CD4-positive, alpha-beta T cell treated with Interleukin-6 at 100 ng/mL for 8 hours (primary cell): ENCODE measurements at places on chromosomes 4 and X.

- peak; percentile 2 for DNase-seq
Measured at GRCh38 chr4:124713185-124713592, 657 bp upstream of the ANKRD50 start.

DNA sequence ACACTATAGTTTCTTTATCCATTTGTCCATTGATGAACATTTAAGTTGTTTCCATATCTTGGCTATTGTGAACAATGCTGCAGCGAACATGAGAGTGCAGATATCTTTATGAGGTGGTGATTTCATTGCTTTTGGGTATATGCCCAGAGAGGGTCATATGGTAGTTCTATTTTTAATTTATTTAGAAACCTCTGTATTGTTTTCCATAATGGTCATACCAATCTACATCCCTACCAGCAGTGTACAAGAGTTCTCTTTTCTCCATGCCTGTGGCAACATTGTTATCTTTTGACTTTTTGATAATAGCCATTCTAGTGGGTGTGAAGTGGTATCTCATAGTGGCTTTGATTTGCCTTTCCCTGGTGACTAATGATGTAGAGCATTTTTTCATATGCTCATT, 48.8 kb downstream of the EDA start:
- no peak for DNase-seq

DNA sequence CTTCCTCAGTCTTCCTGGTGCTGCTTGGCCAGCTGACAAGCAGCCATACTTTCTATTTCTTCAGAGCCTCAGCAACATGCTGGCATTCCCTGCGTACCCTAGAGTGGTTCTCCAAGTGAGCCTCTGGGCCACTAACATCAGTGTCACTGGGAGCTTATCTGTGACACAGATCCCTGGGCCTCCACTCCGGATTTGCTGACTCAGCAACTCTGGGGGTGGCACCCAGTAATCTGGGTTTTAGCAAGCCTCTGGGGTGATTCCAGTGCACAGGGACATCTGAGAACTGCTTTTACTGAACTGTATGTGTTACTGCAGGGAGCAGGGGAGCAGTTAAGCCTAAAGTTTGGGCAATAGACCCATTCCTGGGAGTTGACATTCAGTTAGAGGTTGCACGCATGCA, 28.2 kb upstream of the HMGB3 start:
- no peak for DNase-seq

GRCh38 chrX:83145876-83146275, 362.2 kb upstream of the POU3F4 start:
- no peak for DNase-seq

DNA sequence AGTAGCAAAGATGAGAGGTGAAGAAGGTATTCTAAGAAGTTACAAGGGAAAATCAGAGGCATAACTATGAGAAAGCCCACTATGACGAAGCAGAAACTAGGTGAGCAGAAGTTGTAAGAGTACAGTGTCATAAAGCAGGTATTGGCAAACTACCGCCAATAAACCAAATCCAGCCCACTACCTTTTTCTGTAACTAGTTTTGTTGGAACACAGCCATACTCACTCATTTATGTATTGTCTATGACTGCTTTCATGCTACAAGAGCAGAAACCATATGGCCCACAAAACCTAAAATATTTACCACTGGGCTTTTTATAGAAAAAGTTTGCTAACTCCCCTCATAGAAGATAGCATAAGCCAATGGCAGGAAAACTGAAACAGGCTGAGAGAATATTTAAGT, 31.8 kb upstream of the ZCCHC13 start:
- DNase-seq: no peak

GRCh38 chr4:176755613-176756012, 37.1 kb downstream of the VEGFC start:
- no peak for DNase-seq

- no peak for DNase-seq
Measured at GRCh38 chr4:6887591-6888371, 21.8 kb upstream of the TBC1D14 start.

GRCh38 chrX:56798339-56798711, 69.3 kb downstream of the NBDY start:
- DNase-seq: no peak

DNA sequence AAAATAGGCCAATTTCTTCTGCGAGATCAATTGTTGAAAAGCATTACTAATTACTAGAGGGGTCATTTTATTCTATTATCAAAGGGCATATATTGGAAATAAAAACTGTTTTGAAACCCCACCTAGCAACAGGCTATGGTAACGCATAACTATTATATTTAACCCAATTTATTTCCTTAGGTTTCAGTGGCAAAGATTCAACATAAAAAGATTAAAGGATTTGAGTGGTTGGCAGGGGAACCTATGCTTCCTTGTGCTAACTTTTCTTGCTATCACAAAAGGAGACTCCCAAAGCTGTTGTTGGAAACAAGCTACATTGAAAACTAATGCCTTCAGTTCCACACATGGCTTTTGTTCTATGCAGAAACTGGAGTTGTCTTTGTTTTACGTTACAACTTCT, 166.9 kb upstream of the KLF3 start:
- DNase-seq: no peak

DNA sequence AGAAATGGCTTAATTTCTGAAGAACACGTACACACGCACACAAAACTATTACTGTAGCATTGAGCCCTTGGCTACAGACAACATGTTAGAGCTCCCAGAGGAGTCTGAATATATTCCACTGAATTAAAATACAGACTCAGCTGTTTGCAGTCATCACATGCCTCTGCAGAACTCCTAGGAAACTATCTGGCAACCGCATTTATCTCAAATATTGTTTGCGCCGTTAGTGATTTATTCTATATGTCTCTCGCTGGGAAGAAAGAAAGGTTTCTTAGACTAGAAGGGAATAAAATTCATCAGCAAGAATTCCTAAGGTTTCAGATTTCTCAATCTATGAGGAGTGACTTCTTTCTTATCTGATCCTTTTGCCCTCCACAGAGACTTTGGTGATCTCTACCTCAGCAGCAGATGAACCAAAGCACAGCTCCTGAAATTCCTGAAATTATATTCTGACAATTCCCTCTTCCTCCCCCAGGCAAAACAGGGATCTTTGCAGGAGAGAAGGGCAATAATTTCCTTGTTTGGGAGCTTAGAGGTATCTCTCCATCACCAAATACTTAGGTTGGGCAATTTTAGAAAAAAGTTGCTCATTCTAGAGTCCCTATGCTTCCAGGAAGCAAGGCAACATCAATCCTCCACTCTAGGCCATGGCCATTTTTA, 199.2 kb downstream of the APBB2 start:
- no peak for DNase-seq

- DNase-seq: no peak
Measured at GRCh38 chr4:568351-568652, 7.8 kb downstream of the TMEM271 start.

GRCh38 chr4:13840502-13841190, 213.1 kb upstream of the BOD1L1 start:
- DNase-seq: no peak

DNA sequence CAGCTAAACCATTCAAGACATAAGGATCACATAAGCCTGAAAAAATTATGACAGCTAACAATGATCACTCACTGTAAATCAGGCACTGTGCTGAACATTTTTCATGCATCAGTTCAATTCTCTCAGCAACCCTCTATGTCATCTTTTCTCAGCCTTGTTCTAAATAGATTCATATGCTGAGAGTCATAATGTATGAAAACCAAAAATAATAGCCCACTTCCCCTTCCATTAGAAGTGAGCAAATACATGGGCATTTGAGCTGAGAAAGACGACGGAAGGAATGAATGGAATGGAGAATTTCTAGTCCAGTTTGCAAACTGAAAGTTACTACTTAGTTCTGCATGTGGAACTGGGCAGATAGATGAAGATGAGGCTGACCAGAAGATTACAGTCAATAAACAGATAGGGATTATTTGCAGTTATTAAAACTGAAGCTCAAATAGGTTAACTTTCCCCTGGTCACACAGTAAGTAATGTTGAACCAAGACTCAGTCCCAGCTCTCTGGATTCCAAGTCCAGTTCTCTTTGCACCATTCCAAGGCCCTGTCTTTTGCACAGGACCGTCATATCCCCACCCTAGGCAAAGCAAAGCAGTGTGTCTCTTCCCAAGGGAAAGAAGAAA, 1.6 kb upstream of the SH3RF1 start:
- no peak for DNase-seq

GRCh38 chrX:71616672-71617529, 1.4 kb downstream of the CXCR3 start:
- no peak for DNase-seq

- no peak for DNase-seq
Measured at GRCh38 chr4:6017030-6017429, 1.2 kb downstream of the C4orf50 start.

- DNase-seq: no peak
Measured at GRCh38 chr4:7638984-7639789, 204.5 kb upstream of the PSAPL1 start.

DNA sequence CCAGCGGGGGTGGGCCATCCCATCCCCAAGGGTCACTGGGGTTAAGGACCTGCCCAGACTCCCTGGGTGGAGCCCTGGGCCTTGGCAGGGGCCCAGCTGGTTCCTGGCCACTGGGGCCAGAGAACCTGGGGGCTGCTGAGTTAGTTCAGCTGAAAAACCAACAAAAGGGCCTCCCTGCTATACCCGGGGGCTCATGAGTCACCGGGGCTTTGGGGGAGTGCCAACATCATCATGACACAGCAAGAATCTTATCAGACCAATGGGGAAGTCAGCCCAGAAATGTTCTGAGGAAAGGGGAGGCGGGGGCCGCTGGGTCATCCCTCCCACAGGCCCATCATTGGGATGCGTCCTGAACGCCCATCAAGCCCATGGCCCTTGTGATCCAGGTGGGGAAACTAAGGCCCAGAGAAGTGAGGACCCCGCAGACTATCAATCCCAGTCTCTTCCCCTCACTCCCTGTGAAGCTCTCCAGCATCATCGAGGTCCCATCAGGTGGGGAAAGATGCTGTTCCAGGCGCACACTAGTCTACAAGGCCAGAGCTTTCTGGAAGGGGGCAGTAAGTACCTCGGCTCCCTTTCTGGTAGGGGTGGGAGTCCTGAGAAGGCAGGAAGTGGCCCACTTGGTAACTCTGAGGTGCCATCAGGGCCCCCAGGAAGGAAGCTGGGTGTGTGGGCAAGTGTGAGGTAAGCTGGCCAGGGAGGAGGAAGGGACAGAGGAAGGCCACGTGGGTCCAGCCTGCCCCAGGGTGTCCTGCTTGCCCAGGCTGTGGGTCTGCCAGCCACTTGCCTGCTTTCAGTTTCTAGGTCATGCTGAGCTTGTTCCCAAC, 4.5 kb downstream of the G6PD start:
- no peak for DNase-seq

GRCh38 chr4:74297539-74297938, 10.7 kb upstream of the EPGN start:
- DNase-seq: no peak

- DNase-seq: no peak
Measured at GRCh38 chr4:35965300-35965699, 279.0 kb downstream of the ARAP2 start.

DNA sequence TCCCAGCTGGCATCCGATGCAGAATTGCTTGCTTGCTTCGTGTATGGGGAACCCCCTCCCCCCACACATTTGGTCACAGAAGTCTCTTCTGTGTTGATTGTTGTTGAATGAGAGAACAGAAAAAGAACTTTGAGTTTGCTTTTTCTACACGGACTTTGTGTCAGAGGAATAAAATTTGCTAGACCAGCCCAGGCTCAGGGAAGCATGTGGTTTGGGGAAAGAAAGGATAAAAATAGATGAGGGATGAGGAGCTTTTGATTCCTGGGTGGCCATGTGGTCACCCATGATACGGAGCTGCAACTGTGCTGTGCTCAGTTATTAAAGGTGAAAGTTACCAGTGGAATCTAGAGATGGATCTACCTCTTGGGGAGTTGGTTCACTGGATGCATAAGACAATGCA, 34.2 kb upstream of the ESX1 start:
- no peak for DNase-seq

GRCh38 chrX:109537324-109537665, 651 bp downstream of the NXT2 start:
- DNase-seq: no peak

GRCh38 chrX:18702362-18703195, 4.9 kb upstream of the PPEF1 start:
- no peak for DNase-seq

DNA sequence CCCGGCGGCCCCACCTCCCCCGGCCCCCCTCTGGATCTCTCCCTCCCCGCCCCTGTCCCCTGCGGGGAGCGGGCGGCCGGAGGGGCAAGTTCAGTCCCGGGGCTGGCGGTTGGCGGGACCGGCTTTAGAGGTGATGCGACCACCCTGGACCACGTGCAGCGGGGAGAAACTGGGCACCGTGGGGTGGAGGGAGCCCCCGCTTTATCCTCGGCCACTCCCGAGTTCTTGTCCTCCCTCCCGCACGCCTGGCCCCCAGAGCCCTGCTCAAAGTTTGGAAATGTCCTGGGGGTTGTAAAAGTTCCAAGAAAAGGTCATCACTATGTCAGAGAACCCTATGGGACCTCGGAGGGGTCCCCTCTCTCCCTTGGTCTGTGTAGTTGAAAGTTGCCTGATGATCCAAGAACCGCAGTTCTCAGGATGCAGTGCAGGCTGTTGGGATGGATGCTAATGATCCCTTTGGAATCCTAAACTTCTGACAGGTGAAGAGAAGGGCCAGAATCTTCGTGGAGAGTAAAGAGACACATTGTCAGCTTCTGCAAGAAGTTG, 411 bp upstream of the VEGFC start:
- no peak for DNase-seq

DNA sequence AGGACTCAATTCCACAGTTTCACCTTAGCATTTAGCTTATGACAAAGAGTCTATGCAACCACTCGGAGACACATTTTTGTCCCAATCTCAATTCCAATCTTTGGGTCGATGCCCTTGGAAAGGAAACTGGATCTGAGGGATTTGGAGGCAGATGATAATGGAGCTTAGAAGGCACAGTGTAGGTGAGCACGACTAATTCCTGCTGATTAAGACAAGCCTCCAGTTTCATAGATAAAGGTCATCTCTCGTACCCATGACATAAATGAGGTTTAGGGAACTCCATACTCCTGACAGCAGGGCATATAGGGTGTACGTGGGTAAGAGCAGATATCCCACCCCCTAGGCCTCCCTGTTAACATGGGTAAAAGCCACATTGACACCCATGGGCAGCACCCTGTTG, 24.4 kb upstream of the ZNF718 start:
- no peak for DNase-seq

GRCh38 chrX:43557792-43558191, 98.3 kb upstream of the MAOA start:
- peak; percentile 60 for DNase-seq

- no peak for DNase-seq
Measured at GRCh38 chr4:120155287-120155686, 88.6 kb upstream of the MAD2L1 start.

- no peak for DNase-seq
Measured at GRCh38 chrX:46294234-46294633, 251.0 kb downstream of the ZNF674 start.

GRCh38 chr4:183244506-183244905, 75.6 kb downstream of the CLDN22 start:
- DNase-seq: no peak
